ENCODE measurements at places on chromosomes 4 and X.

DNA sequence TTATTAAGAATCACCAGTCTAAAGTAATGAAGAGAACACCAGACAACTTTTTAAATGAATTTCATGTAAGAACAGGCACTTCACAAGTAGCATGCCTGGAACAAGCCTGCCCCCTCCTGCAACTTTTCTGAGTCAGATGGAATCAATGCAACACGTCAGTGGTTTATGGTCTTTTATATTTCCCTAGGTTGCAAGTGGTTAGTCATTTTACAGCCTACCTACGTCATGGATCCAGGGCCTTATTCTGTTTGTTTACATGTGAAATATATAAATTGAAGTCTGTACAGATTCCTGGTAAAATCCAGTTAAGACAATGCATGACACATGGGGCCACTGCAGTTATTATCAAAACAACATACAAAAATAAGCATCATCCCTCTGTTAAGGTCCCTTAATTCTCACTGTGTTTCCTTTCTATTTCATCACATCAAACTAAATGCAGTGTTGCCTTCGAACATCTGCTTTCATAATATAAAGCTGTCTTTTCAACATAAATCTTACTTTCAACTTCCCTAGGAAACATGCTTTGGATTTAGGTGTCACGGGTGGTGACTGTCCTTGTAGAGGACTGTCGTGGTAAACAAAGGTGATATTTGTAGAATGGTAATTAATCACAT lies 309.3 kb downstream of the FRMPD4 start:
- no peak for DNase-seq

GRCh38 chrX:17848545-17849265 lies 12.4 kb downstream of the RAI2 start:
- no peak for DNase-seq

DNA sequence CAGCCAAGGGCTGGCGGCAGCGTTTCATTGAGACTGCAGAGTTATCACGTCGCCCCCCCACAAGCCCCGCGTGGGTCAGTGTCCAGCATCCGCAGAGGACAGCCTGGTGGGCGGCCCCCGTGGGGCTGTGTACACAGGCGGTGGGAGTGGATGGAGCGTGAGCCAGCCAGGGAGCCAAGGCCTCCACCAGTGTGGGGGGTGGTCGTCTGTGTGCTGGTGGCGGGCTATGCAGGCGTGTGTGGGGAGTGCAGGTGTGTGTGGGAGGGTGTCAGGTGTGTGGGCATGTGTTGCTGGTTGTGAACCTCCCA lies 56.5 kb upstream of the NKX1-1 start:
- DNase-seq = no peak

DNA sequence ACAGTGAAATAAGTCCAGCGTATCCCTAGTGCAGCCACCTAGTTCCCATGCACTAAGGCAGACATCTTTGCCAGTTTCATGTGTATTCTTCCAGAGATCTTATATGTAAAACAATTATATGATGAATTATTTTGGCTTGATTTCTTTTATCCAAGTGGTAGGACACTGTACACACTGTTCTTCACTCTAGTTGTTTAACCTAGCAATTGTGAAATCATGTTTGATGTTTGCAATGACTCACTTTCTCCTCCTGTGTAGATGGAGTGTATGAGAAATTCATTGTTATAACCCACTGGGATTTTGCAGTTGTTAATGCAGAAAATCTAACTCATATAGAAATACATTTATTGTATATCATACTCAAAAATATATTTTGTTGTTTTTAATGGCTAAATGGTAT lies 17.5 kb upstream of the TBC1D1 start:
- no peak for DNase-seq

GRCh38 chrX:821327-822107 lies 190.9 kb downstream of the SHOX start:
- no peak for DNase-seq

GRCh38 chr4:75527482-75527881 lies 13.2 kb downstream of the THAP6 start:
- no peak for DNase-seq

DNA sequence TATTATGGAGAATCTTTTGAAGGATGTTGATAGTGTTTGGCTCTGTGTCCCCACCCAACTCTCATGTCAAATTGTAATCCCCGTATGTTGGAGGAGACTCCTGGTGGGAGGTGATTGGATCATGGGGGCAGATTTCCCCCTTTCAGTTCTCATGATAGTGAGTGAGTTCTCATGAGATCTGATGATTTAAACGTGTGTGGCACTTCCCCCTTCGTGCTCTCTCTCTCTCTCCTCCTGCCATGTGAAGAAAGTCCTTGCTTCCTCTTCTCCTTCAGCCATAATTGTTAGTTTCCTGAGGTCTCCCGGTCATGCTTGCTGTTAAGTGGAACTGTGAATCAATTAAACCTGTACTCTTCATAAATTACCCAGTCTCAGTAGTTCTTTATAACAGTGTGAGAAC lies 166.1 kb upstream of the NUDT6 start:
- DNase-seq = no peak

DNA sequence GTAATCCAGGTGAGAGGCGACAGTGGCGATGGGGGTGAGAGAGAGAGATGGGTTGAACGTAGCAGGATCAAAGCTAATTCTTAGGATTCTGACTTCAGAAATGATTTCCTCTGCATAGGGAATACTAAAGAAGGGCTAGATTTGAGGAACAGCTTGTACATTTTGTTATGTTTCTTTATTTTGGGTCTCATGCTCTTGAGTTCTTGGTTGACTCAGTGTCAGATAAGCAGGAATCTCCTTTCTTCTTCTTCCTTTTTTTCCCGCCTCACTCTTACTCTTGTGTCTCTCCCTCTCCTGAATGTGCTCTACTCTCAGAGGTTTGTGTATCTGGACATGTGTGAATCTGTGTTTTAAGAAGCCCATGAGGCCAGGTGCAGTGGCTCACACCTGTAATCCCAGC lies 36.4 kb downstream of the FAM193A start:
- no peak for DNase-seq

DNA sequence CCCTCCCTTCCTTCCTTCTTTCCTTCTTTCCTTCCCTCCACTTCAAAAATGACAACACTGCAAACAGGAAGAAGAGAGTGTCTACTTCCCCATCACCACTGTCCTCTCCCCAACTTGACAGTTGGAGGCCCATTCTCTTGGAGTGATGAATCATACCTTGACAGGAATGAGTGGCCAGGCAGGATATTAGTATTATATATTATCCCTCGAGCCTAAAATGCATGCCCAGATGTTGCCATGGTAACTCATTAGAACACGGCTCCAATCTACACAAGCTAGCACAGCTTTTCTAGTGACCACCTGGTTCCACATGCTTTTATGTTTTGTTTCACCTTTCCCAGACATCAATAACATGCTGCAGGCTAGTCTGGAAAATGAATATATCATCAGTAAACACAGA lies 71.3 kb upstream of the LHFPL1 start:
- DNase-seq = no peak

DNA sequence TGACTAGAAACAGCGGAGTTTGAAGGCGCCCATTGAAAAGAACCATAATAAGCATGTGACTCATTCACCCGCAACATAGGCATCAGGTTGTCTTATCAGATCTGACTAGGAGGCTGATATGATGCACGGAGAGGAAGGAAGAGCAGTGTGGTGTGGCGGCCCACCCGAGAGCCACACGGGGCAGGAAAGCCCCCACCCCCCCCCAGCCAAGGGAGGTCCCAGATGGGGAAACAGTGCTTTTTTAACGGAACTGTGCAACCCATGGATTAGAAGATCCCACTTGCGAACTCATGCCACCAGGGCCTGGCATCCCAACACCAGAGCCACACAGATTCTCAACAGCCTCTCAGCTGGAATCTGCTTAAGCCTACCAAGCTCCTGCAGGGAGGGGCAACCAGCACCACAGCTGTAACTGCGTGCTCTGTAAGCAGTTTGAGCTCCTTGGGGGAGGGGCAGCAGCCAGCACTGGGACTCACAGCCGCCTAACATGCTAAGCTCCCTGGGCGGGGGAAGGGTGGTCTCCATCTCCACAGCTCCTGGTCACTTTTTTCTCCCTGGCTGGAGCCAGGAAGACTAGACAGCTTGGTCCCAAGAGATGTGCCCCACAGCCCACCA lies 466.2 kb downstream of the PDGFC start:
- no peak for DNase-seq

DNA sequence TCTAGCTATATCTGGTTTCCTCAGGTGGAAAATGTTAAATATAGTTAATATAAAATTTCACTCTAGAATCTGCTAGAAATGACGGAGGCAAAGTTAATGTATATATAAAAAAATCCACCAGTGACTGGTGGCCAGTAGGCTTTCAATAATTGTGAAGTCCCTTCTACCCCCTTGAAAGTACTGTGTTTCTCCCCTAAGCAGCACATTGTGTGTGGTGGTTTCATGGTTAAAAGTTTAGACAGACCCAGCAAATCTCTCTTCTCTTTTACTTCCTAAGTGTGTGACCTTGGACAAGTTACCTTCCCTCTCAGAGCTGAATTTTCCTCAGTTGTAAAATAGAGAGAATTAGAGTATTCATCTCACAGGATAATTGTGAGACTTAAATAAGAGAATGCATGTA lies 600 bp upstream of the HEPH start:
- DNase-seq = peak; percentile 4

Data from pons (tissue), 1 donor.